ENCODE measurements at places on chromosomes 11 and 22.

GRCh38 chr22:18114495-18114894, 3.9 kb downstream of the TUBA8 start:
- ATAC-seq = no peak

DNA sequence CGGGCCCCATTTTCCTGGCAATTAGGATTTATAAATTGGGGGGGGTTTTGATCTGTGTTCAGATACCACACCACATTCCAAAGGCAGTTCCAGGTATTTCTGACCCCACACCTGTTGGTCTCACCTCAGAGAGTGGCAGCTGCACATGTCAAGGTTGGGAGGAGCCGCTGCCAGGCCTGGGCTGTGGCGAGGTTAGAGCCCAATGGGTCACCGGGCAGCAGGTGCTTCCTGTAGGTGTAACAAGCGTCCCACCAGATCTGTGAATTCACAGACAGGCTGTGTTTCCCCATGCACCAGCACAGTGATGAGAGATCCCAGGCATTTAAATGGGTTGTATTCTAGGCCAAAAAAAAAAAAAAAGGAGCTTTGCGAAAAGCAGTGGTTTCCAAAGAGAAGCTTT, 58.6 kb downstream of the CABIN1 start:
- ATAC-seq = no peak

GRCh38 chr11:126304457-126305075, 706 bp downstream of the DCPS start:
- peak; percentile 53 for ATAC-seq

GRCh38 chr22:33476716-33477115, 418.5 kb upstream of the SYN3 start:
- ATAC-seq = no peak

DNA sequence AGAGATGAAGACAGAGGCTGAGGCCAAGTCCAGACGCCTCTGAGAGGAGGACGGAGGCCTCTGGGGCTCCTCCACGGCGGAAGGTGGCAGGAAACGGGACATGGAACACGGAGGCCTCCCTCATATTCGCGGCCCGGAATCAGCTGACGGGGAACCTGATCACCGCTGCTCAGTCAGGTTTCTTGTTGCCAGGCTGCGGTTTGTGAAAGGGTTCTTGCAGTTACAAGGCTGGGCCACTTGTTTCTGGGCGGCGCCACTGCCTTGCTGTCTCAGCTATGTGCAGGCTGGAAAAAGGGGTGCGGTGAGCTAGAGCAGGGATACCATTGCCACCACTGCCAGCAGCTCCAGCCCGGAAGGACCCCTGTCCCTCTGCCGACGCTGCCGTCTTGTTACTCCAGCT, 10.0 kb upstream of the MMP1 start:
- ATAC-seq = peak; percentile 90

GRCh38 chr11:27995083-27995482, 112.9 kb downstream of the KIF18A start:
- ATAC-seq = no peak

DNA sequence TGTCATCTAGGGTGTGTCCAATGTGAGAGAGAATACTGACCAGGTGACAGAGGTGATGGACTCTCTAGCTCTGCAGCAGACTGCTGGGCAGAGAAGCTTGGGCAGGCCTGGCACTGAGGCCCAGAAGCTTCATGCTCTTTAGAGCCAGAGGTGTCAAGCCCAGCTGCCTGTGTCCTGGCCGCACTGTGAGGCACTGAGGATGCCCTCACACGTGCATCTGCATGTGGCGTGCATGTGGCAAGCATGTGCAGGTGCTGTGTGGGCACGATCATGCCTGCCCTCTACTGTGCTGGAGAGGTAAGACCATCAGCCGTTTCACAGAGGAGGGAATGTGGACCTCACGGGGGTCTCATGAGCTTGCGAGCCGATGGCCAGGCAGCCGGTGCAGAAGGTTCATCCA, 15.8 kb upstream of the TXNRD2 start:
- ATAC-seq = no peak

DNA sequence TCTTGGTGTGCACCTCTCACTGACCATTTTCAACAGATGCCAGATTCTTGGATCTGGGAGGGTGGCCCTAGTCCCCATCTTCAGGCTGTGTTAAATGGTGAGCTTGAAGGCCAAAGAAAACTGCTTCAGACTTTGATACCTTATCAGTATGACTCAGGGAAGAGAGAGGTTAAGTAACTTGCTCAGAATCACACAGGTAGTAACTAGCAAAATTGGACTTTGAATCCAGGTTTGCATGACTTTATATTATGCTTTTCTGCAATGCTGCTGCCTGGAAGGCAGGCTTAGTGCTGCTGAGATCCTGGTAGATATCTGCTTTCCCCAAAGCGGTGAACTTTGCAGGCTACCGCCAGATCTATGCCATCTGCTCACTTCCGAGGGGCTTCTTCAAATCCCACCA, 487.3 kb downstream of the INSC start:
- no peak for ATAC-seq

GRCh38 chr11:129817534-129818051, 1.9 kb downstream of the TMEM45B start:
- no peak for ATAC-seq

- ATAC-seq = no peak
Measured at GRCh38 chr11:638631-639331, 1.7 kb downstream of the DRD4 start.

DNA sequence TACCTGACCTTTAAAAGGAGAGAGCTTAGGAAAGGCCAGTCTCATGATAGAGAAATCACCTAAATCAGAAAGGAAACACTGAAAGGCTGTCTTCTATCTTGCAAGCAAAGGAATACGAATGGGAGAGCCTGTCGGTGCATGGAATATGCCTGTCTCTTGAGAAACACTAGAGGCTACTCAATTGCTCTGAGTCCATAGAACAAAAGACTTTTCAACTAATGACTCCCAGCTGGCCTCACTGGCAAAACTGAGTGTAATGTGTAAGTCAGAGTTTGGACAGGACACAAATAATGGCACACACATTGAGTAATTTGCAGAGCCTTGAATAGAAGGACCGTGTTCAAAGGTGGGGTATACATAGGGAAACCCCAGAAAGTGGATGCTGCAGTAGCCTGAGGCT, 171.0 kb upstream of the ARHGAP20 start:
- peak; percentile 79 for ATAC-seq

DNA sequence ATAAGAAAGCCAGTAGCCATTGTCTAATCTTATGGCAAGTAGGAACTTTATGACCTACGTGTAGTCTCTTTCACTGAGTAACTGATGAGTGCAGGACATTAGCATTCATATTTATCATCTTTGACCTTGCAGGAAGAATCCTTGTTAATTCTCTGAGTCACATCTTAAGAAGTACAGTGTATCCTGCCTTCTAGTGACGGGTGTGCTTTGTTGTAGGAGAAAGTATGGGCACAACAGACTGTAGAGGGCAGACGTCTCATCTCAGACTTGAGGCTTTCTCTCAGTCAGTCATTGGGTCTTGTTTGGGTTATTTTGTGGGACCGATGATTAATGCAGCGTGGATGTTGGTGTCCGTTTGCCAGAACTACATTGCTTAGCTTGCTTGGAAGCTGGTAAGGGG, 6.8 kb downstream of the RNF214 start:
- ATAC-seq = peak; percentile 100

DNA sequence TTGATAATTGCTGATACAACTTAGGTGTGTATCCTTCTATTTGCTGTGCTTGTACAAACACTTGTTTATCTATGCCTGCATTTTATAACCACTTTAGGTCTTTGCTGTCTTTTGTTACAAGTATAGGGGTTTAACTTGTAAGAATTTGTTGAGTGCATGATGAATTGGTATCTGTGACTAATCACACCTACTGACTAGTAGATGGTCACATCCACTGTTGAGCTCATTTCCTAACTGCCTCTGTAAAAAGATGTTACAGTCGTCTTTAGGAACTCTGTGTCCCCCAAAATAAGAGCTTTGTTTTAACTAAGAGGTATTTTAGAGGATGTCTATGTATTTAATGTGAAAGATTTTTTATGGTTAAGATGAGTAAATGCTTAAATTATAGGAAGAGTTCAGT, 60.5 kb downstream of the HIPK3 start:
- ATAC-seq = no peak

DNA sequence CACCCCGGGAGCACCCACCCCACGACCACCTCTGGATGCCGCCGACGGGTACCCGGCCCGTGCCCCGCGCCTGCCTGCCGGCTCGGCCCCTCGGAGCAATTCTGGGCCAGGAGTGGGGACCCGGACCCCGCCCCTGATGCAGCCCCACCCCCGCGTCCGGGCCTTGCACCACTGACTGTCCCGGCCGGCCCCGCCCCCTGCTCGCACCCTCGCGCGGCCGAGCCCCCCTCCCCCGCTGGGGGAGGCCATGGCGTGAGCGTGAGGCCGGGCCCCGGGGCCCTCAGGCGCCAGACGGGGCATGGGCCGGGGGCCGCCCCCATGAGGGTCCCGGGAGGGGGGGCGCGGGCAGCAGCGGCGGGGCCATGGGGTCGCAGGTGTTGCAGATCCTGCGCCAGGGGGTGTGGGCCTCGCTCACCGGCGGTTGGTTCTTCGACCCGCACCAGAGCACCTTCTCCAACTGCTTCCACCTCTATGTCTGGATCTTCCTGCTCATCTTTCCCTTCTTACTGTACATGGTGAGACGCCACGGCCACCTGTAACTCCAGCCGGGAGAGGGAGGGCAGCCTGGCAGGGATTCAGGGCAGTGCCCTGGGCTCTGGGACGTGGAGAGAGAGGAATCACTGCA, 486 bp downstream of the PCNX3 start:
- no peak for ATAC-seq

DNA sequence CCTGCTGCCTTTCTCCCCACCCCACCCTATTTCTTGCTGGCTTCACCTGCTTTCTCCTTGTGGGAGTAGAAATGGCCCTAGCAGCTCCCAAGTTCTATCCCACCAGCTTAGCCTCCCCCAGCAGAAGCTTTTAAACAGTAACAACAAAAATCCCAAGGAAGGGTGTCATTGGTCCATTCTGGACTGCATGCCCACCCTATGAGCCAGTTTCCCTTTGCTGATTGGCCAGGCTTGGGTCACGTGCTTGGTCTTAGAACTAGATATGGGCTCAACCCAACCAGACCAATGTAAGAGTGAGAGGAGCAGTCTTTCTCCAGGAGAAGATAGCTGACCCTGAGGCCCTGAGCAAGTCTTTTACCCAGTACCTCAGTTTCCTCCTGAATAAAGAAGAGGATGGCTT, 2.3 kb downstream of the MTFP1 start:
- no peak for ATAC-seq

- ATAC-seq = no peak
Measured at GRCh38 chr22:44645083-44645482, 56.9 kb upstream of the PRR5 start.

GRCh38 chr11:109845437-109845836, 247.8 kb upstream of the ZC3H12C start:
- ATAC-seq = peak; percentile 34

GRCh38 chr11:38865922-38866321, 2267.9 kb upstream of the RAG2 start:
- ATAC-seq = no peak

DNA sequence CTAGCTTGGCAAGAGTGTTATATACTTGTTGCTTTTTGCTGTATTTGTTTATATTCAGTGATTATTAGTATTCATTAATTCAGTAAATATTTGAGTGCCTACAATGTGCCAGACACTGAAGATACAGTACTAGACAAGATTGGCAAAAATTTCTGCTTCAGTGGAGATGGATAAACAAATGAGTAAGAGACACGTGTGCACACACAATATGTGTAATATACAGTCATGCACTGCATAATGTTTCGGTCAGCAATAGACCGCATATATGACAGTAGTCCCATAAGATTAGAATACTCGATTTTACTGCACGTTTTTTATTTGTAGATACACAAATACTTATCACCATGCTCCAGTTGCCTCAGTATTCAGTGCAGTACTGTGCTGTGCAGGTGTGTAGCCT, 104.9 kb upstream of the GAL start:
- no peak for ATAC-seq

DNA sequence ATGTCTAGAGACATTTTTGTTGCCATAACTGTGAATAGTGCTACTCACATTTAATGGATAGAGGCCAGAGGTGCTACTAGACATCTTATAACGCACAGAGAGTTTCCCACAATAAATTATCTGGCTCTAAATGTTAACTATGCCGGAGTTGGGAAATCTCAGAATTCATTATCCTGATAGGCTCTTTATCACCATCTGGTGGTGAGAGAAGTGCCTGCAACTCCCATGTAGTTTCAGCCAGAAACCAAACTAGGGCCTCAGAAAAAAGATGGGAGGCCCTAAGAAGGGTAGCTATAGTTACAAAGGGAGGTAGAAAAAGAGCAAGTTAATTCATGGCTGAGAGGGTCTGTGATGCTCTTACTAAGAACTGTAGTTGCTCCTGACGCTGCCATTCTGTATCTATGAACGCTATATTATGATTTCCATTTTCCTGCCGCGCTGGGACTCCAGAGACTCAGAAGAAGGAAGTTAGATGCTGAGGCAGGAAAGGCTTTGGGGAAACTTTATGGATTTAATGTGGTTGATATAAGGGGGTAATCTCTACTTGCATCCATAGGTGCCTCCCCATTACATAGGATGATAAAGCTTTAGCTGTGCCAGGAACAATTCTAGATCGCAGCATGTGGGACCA, 22.9 kb upstream of the MRPL17 start:
- peak; percentile 82 for ATAC-seq

DNA sequence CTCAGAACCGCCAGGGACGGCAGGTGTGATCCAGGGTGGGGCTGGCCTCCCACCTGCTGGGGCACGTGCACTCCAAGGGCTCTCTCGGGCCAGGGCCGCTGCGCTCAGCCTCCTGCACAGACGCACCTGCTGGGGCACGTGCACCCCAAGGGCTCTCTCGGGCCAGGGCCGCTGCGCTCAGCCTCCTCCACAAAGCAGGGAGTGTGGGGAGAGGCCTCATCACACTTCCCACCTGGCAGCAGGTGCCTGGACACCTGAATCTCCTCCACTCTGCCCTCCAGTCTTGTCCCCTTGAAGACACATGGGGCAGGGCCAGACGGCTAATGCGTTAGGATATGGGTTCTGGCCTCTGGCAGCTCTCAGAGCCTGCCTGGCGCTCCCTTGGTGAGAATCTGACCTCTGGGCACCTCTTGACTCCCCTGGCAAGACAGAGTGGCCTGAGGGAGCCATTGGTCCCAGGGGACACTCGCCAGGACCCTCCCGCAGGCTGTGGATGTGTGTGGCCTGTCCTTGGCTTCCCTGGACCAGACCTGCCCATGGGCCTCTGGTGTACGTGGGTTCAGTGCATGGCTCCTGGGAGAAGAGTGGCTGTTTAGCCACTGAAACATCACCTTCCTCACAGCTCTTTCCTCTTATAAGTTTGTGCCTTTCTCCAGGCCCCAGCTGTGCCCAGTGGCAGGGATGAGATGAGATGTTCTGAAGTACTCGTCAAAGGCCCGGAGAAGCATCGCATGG, 73.5 kb downstream of the BRD1 start:
- ATAC-seq = no peak

- no peak for ATAC-seq
Measured at GRCh38 chr11:76226626-76227025, 20.3 kb upstream of the WNT11 start.

GRCh38 chr22:42959576-42960509, 55.1 kb downstream of the PACSIN2 start:
- peak; percentile 90 for ATAC-seq

GRCh38 chr11:20156876-20157613, 3.2 kb downstream of the DBX1 start:
- ATAC-seq = no peak

GRCh38 chr11:99645934-99646333, 625.2 kb downstream of the CNTN5 start:
- no peak for ATAC-seq

Data from SK-N-SH treated with all-trans-retinoic acid at 6 μM for 48 hours (cell line).